ENCODE measurements at places on chromosomes 5 and 9. TPM values are rescaled to one million over a fixed set of nuclear protein-coding genes. Genes with fewer than 3 reads are reported as not detected.
A peak's percentile ranks its signal among the peaks of the same experiment; 100 is the strongest.

DNA sequence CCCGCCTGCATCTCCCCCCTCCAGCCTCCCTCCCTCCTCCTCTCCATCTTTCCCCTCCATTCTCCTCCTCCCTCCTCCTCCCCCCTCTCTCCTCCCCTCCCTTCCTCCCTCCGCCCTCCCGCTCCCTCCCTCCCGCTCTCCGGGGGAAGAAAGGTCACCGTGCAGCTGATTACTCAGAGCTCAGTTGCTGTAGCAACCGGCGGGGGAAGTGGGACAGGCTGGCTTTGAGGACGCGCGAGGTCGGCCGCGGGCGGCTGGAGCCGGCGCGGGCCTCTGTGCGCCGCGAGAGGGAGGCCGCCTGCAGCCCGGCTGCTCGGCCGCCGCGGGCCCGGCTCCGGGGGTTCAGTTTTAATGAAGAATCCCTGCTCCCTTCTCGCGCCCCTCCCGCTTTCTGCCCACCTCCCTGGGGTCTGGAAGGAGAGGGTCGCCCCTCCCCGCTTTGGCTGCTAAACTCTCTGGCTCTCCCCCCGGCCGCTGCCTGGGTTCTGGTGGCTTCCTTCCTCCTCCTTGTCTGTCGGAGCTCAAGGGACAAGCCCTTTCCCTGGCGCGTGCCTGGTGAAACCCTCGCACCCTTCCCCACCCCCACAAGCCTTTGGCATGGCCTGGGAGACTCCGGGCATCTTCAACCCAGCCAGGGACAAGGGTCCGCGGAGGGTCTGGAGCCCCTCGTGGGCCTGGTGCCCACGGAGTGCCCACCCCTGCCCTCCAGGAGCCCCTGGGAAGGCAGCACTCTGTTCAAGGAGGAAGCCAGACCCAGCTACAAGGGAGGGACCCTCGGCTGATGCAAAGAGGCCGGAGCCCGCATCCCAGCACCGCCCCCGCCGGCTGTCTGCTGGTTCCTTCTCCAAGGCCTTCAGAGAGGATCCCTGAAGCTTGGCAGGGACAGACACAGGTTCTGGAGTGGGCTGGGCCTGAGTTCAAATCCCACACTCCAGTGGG lies 160.3 kb downstream of the C9orf50 start:
- DNase-seq: peak; percentile 65

DNA sequence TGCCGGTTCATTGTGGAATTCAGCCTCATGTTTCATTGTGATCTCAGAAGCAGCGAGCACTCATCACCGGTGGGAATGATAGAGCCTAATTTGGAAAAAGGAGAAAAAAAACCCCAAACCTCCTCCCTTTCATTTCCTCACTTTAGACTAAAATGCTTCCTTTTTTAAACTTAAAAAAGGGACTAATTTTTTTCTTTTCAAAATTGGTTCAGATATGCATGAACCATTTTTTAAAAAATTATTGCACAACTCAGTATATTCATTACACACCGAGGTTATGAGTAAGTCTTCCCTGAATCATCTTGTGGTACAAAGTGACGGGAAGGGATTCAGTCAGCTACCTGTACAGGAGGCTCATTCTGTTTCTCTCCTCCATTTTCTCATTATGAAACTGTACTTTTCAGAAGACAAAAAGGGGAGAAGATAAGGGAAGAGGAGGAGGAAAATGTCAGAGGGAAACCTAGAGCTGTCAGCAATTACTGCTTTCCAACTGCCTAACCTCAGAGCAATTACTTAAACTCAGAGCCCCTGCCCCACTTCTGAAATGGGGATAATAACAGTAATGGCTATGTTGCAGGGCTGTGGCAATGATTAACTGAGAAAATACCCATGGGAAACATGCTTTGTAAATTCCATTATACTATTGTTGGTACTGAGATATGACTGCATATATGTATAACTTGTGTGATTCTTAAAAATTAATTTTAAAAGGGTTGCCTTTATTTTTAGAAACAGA lies 24.0 kb downstream of the GALNT10 start:
- DNase-seq: no peak

DNA sequence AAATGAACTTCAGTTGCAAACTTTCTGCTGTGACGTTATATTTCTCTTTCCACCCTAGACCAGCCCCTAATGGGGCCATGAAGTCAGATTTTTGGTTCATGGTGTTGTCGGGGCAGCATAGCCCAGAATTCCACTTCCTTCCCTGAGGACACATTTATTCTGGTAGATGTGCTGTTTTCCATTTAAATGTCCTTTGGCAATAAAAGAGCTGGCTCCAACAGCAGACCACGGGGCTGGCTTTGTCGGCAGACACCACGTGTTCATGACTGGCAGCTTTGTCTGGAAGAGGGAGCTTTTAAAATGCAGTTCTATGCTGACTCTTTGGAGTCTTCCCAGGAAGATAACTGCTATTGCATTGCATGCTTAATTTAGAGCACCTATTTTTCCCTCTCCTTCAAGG lies 17.6 kb upstream of the LCP2 start:
- DNase-seq: no peak

- no peak for DNase-seq
These were observed 17.8 kb upstream of the ZNF618 start for GRCh38 chr9:113858282-113858681.

GRCh38 chr5:179166886-179167841 lies 107.0 kb downstream of the ZNF354C start:
- DNase-seq: peak; percentile 39

GRCh38 chr9:134655101-134655500 lies 13.5 kb downstream of the COL5A1 start:
- DNase-seq: no peak

DNA sequence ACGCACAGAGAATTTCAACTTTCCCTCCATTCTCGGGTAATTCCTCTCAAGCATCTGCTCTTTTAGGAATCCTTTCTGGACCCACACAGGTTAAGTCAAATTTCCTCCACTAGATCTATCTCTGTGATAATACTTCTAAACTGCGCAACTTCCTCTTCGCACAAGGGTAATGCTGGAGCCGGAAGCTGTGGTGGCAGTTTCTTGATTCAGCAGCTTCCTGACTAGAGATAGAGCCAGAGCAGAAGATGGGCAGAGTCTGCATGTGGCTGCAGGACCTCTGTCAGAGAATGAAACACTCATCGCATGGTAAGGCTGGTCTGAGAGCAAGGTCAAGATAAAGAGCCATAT lies 11.1 kb upstream of the CDC42SE2 start:
- DNase-seq: peak; percentile 88

DNA sequence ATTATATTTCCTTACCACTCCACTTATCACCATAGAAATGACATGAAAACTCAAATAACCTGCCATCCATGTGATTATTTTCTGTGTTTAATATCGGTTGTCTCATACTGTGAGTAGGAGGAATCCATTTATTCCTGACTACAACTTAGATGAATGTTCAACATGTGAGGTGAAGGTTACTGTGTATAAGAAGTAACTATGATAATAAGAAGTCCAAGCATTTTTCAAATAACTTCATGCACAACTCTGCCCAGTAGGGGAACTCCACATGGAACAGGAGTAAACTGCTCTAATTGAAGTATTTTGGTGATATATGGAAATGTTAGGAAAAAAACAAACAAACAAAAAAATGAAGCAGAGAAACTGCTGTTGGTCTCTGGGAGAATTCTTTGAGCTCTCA lies 447.5 kb upstream of the GRIN3A start:
- no peak for DNase-seq

- DNase-seq: no peak
These were observed 548.8 kb upstream of the CDH18 start for GRCh38 chr5:20536813-20537212.

- DNase-seq: no peak
These were observed 37.0 kb upstream of the PSD2 start for GRCh38 chr5:139758510-139759075.

DNA sequence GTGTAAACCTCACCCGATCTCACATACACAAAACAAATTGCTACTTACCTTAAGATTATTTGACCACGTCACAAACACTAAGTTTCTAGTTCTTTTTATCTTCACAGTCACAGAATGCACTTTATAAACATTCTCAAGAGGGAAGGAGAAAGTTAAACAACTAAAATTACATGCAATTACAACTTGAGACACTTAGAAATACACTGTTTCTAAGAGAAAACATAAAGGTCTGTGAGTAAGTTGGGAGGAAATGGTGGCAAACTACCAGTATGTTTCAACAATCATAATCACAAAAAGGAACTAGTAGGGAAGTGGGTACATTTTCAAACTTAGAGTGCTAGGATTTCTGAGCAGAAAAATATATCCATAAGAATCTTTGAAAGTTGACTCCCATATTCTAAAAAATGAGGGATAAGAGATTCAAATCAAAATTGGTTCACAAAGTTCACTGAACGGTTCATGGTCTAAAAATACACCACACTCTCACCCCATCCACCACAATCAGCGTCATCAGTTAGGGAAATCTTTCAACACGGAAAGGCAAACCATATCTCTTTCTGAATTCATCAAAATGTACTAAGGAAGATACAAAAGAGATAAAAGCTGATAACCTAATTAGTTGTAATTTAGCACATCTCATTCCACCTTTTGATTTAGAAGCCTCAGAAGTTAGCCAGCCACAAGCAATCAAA lies 182.6 kb downstream of the BNC2 start:
- no peak for DNase-seq

- DNase-seq: no peak
These were observed 375.8 kb downstream of the GADD45G start for GRCh38 chr9:89980600-89980999.

DNA sequence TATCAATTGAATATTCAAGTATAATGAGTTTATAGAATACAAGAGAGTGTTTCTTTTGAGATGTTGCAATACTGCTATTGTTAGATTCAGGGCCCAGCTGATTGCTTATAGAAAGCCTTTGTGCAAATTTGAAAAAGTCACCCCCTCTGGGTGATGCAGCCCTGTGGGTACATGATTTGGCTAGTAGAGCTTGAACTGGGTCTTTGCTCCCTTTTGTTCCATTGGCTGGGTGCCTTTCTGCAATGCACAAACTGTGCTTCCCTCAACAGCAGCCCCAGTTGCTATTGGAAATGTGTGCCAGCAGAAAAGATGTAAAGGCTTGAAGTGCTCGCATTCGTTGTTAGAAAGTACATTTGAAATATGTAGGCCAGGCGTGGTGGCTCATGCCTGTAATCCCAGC lies 61.8 kb upstream of the CEMIP2 start:
- no peak for DNase-seq

DNA sequence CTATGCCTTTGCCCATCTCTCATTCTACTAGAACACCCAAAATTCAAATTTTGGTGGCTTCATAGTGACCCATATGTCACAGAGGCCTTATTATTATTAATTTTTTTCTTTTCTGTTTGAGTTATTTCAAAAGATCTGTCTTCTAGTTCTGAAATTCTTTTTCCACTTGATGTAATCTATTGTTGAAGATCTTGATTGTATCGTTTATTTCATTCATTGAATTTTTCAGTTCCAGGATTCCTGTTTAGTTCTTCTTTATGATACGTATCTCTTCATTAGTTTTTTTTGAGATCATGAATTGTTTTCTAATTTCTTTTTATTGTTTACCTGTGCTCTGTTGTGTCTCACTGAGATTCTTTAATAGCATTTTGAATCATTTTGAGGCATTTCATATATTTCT lies 24.6 kb upstream of the APBA1 start:
- DNase-seq: no peak

GRCh38 chr5:15929611-15930263 lies 249.9 kb downstream of the MARCHF11 start:
- DNase-seq: no peak

DNA sequence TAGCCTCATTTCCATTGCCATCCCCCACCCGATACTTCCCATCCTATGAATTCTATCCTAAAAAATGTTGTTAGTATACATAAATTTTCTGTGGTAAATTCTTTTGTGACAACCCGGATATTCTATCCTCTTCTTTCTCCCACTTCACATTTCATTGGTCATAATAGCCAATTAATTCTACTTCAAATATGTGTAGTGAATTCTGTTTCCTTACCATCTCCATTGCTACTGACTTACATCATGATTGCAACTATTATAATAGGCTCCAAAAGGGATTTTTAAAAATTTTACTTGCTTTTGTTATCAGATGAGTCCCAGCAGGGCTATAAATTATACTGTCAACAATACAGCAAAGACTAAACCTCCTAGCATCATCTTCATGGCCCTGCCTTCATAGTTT lies 1326.8 kb downstream of the PTPRD start:
- DNase-seq: no peak

DNA sequence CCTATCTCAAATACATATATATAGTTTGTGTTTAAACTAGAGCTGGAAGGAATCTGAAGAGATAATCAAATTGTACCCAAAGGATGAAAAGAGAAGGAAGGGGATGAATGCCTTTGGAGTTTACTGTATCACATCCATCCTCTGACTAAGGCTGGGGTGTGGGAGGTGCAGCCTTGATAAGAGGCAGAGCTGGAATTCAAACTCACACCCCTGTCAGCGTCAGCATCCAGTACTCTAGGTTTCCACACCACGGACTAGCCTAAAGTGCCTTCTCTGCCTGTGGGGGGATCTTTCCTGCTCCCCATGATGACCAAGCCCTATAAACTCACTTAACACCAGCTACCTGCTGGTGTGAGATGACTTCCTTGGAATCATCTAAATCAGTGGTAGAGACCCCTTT lies 48.1 kb downstream of the EPB41L4B start:
- no peak for DNase-seq

GRCh38 chr5:174177976-174178605 lies 132.6 kb downstream of the NSG2 start:
- DNase-seq: no peak

GRCh38 chr5:137657073-137657472 lies 78.8 kb downstream of the KLHL3 start:
- no peak for DNase-seq

DNA sequence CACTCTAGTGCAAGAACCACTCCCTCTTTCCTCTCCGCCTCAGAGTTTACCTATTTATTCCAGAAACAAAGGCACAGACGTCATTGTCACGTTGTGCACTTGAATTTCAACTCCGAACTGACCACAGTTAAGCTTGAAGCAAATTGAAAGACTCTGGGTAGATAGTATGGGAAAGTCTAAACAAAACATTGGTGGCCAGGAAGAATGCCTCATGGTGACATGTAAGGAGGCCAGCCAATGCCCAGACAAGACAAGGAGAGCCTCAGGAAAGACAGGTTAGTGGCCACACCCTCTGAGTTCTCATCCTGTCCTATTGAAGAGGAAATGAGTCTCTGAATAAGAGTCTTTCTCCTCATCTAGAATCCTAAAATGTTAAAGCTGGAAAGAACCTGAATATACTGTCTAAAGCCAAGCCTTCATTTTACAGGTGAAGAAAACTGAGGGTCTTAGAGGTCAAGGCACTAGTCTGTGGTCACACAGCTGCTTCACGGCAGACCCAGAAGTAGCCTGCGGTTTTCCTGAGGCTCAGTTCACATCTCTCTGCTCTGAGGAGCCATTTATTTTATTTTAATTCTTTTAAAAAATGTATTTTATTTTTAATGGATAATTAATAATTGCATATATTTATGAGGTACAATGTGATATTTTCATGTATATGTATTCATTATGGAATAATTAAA lies 30.2 kb downstream of the ZFAND5 start:
- no peak for DNase-seq

GRCh38 chr5:24742334-24742733 lies 97.6 kb upstream of the CDH10 start:
- no peak for DNase-seq

GRCh38 chr9:138116521-138116920 lies 238.9 kb downstream of the CACNA1B start:
- DNase-seq: no peak

Gene GABRA1
- polyA plus RNA-seq: not detected

Gene OBP2B
- polyA plus RNA-seq: not detected

Gene GAS1
- 0.18 TPM for polyA plus RNA-seq

Gene FOXD4L3
- not detected for polyA plus RNA-seq

Gene NOTCH1
- polyA plus RNA-seq: 7.1 TPM

Gene TRPM3
- polyA plus RNA-seq: not detected

Gene GMCL2
- not detected for polyA plus RNA-seq

Gene BRINP1
- polyA plus RNA-seq: not detected

Gene ANKRD55
- 48.2 TPM for polyA plus RNA-seq

Gene C5orf52
- not detected for polyA plus RNA-seq

Gene IER5L
- not detected for polyA plus RNA-seq

Gene C1QTNF3
- polyA plus RNA-seq: 0.52 TPM

Measured in naive thymus-derived CD4-positive, alpha-beta T cell (primary cell).